GM10248 (cell line): ENCODE measurements at places on chromosomes 11 and 22.
A peak's percentile ranks its signal among the peaks of the same experiment; 100 is the strongest.

DNA sequence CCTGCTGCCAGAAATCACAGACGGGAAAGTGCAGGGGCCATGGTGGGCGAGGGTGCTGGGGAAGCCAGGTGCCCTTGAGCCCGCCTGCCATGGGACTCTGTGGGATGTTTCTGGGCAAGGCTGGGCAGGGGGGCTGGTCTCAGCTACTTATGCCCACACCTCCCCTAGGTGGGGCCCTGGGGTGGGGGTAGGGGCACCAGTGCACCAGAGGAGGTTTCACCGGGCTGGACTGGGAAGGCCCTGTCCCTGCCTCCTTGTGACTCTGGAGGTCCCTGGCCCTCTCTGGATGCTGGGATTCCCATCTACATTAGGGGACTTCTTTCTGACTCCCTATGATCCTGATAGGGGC is 75.2 kb upstream of the WNT11 start:
- DNase-seq: no peak

DNA sequence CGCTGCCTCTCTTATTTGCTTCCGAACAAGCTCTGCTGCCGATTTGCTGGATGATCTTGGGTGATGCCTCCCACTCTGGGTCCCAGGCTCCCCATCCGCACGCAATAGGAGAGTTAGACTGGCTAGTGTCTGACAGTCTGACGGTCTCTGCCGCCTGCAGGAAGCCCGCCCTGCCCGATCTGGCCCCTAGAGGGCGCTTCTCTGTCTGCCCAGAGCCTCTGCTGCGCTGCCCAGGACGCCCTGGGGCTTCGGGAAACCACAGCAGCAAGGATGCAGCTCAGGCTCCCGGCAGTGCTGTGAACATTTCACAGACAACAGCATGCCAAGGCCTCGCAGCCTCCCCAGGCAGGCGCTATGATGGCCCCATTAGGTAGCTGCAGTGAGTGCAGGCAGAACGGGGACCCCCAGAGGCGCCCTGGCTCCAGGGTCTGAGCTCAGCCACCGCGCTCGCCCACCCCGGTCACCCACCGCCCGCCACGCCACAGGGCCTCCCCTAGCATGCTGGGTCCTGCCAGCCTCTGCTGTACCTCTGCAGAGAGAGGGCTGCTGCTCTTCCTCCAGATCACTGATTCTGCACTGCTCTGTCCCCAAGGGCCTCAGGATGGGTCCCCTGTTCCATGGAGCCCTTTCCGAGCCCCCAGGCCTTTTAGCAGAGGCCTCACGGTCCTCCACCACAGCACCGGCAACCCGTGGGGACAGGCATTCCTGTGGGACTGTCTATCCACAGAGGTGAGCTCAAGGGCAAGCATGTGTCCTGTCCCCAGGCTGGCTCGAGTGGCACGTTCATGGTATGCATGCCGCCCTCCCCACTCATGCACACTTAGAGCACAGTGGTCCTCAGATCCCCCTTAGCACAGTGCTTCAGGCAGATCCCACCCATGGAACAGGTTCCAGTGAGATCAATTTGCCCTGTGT is 4.3 kb upstream of the BAIAP2L2 start:
- DNase-seq: peak; percentile 91

GRCh38 chr11:61834278-61835048 is 6.4 kb downstream of the FADS2 start:
- DNase-seq: peak; percentile 89

DNA sequence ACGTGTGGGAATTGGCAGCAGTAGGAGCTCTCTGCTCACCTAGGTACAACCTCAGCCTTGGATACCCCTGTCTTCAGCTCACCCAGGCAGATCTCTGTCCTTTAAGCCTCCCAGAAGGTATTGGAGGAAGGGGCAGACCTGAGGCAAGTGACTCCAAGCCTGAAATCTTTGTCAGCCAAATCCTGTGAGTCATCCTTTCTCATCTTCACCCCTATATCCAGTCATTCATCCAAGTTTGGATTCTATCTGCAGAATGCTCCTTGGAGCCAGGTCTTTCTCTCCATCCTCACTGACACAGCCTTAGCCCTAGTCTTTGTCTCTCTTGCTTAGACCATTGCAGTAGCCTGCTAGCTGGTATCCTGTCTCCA is 10.4 kb upstream of the THY1 start:
- DNase-seq: no peak

GRCh38 chr11:60891103-60891741 is 15.2 kb downstream of the PRPF19 start:
- no peak for DNase-seq

GRCh38 chr11:77401486-77402217 is 72.2 kb downstream of the PAK1 start:
- no peak for DNase-seq

DNA sequence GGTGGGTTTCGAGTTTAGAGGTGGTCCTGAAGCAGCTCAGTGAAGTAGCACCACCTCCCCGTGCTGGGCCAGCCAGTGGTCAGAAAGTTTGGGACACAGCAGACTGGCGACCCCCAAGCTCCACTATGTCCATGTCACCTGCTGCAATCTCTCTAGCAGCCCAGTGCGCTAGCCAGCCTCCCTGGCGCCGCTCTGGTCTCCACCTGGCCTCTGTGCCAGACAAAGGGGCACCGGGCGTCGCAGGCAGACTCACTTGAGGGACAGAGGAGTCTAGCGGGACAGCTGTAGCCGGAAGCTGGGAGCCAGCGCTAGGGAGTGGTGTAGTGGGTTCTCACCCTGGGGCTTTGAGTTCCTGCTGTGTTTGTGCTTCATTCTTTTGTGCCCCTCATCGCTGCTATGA is 25.5 kb downstream of the MYBPC3 start:
- DNase-seq: no peak

DNA sequence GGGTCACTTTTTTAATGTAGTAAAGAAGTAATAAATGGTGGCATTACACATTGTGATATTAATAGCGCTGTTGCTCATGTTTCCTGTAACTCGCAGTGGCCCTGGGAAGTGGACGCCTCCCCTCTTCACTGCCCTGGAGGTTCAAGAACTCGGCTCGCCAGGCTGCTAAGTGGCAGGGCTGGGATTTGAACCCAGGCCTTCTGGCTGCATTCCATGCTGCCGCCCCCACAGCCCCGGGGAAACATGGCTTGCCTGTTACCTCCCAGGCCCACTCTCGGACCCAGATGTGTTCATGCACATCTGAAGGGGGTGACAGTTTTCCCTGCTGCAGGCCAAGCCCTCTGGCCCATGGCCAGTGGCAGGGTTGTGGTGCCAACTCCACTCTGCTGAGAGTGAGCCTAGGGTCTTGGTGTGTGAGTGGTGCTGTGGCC is 25.0 kb upstream of the MGAT3 start:
- no peak for DNase-seq

DNA sequence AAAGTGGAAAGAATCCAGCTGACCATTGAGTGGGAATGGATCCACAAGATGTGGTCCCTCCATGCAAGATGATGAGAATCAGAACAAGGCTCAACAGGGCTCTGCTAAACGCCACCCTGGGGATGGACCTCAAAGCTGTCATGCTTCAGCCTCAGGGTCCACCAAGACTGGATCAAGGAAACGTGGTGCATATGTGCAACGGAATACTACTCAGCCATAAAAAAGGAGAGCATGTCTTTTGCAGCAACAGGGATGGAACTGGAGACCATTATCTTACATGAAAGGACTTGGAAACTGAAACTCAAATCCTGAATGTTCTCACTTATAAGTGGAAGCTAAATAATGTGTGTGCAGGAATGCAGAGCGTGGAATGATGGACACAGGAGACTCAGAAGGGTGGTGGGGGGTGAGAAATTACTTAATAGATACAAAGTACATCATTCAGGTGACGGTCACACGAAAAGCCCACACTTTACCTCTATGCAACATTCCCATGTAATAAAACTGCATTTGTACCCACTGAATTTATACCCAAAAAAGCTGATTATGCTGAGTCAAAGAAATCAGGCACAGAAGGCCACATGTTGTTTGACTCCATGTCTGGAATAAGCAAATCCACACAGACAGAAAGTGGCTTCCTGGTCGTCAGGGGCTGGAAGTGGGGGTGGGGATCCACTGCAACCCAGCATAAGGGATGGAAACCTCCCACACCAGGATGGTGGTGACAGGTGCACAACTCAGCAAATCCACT is 116.1 kb downstream of the SHANK2 start:
- DNase-seq: no peak

DNA sequence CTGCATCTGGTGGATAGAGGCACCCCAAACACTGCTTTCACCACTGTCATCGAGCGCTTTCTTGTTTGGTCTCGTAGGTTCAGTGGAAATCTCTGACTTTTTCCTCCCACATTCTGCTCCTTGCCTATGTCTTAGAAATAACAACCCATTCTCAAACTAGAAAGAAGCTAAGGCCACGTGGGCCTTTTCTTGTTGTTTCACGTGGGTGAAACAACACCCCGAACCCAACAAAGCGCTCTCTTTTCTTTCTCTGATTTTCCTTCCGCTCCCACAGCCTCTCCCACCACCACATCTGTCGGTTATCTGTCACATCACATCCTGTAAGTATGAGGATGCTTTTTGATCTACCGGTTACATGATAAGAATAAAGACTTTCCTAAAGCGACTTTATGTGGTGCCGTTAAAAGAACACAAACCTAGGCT is 77.1 kb downstream of the LINC01488 start:
- DNase-seq: no peak

GRCh38 chr22:41289671-41290070 is 3.7 kb upstream of the RANGAP1 start:
- no peak for DNase-seq

DNA sequence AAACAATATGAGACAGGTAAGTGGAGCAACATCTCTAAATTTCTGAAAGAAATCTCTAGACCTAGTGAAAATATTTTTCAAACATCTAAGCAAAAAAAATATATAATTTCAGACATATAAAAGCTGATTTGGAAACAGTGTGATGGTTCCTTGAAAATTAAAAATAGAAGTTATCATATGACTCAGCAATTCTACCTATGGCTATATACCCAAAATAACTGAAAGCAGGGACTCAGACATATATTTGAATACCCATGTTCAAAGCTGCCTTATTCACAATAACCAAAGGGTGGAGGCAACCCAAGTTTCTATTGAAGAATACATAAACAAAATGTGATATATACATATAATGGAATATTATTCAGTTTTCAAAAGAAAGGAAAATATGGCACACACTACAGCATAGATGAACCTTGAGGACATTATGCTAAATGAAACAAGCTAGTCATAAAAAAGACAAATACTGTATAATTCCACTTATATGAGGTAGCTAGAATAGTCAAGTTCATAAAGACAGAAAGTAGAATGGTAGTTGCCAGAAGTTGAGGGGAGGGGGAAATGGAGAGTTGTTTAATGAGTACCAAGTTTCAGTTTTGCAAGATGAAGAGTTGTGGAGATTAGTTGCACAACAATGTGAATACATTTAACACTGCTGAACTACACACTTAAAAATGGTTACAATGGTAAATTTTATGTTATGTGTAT is 300.4 kb downstream of the TTC28 start:
- no peak for DNase-seq

- no peak for DNase-seq
These were observed 8.9 kb downstream of the HPX start for GRCh38 chr11:6431861-6432260.

- peak; percentile 60 for DNase-seq
These were observed 217.4 kb downstream of the SBF2 start for GRCh38 chr11:10076458-10077141.

DNA sequence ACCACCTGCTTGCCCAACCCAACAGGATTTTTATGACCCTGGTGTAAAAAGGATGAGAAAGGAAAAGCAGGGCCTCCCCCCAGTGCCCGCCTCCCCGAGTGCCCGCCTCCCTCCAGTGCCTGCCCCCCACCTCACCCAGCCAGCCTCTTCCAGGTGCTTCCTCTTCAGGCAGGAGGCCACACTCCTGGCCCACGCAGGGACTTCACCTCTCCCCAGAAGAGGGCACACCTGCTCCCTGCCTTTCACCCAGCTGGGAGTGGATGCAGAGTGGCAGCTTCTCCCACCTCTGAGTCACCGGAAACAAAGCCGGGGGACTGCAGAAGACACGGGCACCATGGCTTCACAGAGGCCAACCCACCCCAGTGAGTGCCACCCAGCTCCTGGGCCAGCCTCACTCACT is 16.1 kb downstream of the CPT1A start:
- DNase-seq: no peak

DNA sequence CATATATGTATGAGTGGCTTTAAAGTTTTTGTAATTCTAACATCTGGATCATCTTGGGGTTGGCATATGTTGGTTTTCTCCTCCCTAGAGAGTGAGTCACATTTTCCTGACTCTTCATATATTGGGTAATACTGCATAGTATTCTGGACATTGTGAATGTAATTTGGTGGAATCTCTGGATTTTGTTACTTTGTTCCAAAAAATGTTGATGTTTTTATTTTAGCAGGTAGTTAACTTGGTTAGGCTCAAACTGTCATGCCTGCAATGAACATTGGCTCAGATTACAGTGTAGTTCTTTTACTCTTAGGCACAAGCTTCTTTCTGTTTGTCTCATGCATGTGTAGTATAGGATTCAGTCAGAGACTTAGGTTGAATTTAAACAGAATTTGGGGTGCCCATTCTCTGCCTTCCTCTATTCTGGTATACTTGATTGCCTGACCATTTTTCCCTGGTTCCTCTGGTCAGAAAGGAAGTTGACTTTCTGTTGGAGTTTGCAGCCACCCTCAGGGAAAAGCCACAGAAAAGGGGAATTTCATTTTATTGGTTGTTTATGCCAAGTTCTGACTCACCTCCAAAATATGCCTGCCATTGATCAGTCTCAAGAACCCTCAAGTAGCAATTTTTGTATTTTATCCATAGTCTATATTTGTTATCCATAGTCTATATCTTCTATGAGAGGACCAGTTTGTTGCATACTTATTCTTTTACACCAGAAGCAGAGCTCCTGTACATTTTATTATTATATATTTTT is 151.7 kb downstream of the UVRAG start:
- DNase-seq: peak; percentile 20

DNA sequence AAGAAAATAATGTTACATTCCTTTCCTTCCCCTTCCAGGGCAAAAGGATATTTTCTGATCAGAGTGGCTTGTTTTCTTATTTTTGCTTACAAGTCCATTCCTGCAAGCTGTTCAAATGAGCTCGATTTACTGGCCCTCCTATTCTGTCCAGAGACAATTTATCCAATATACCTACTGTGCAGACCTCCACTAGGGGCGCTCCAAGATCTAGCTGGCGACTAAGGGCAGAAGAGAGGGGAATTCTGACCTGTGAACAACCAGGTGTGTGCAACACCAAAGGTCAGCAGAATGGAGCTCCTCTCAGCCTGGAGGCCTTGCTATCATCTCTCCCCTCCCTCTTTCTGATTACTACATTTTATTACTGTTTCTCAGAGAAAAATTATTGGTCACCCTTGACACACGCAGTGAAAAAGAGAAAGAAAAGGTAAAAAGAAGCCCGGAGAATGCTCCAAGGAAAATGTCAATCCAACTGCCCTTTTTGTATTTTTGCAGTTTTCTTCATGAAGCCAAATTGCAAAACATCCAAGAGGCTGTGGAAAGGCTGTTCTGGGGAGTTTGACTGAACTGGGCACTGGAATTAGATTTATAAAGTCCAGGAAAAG is 3.2 kb downstream of the SEZ6L start:
- peak; percentile 42 for DNase-seq

GRCh38 chr11:33734441-33735270 is 1.6 kb downstream of the CD59 start:
- DNase-seq: no peak
